Stimulated activated CD4-positive, alpha-beta T cell treated with anti-CD3 and anti-CD28 coated beads, Interleukin-1b, Interleukin-23, amount 100 ng/mL, for 24 hours (primary cell): ENCODE measurements at places on chromosomes 12 and 14.

GRCh38 chr12:112380663-112381405, 1.4 kb downstream of the HECTD4 start:
- no peak for DNase-seq

DNA sequence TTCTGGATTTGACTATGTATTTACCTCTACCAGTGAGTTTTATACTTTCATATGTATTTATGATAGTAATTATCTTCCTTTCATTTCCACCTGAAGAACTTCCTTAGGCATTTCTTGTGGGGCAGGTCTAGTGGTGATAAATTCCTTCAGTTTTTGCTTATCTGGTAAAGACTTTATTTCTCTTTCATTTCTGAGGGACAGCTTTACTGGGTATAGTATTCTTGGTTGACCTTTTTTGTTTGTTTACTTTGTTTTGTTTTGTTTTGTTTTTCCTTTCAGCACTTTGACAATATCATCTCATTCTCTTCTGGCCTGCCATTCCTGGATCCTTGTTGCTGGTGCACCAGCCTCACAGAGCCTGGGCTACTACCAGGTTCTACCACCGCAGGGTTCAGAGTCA, 53.9 kb upstream of the NFKBIA start:
- DNase-seq, result no peak

DNA sequence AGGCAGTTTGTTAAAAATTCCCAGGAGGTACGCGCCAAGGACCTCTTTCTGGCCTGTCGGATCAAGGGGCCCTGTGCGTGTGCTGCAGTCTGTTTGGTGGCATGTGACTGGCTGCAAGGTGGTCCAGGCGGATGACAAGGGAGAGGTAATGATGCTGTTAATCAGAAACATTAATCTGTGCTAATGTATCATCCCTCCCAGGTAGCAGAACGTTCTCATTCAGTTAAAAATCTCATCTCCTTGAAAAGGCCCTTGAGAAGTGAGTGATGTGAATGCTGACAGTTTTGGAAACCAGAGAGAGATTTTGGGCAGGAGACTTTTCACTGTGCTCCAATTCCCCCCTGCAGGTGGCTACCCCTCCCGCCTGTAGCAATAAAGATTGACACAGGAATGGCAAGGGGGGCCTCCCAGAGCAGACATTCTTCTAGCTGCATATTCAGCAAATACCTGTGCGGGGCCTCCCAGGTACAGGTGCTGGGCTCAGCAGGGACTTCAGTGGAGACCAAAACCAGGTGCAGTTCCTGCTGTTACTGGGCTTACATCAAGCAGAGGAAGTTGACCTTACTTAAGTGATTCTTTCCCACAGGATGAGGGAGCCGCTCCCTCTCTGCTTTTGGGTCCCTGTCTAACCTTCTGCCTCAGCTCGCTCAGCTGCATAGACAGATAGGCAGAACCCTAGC, 364.8 kb downstream of the CACNA1C start:
- no peak for DNase-seq

GRCh38 chr12:50057000-50057841, at the start of gene ASIC1:
Gene ASIC1, plus strand, starts transcription at chr12:50057596. Its CDS starts 1,171 bp downstream, at chr12:50058767.
- no peak for DNase-seq

- no peak for DNase-seq
Observed at GRCh38 chr14:104239185-104239775, 100.9 kb downstream of the KIF26A start.

- DNase-seq, result no peak
Observed at GRCh38 chr14:84420221-84420620, 1109.7 kb upstream of the FLRT2 start.

DNA sequence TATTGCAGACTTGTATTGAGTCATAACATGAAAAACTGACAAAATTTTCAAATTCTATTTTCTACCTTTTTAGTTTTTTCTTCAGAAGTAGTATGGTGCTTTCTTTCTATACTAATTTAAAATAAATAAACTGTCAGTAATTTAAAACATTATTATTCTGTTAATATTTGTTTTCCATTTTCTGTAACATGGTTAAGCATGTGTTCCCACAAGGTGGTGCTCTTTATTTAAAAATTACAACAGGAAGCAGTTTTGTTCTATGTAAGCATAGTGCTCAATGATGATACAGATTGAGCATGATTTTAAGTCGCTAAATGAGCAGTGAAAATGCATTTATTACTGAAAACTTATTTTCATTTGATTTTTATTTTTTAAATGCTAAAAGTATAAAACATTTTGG, 114.6 kb downstream of the PPFIA2 start:
- DNase-seq, result no peak
